ENCODE measurements at places on chromosomes 11 and 22.

DNA sequence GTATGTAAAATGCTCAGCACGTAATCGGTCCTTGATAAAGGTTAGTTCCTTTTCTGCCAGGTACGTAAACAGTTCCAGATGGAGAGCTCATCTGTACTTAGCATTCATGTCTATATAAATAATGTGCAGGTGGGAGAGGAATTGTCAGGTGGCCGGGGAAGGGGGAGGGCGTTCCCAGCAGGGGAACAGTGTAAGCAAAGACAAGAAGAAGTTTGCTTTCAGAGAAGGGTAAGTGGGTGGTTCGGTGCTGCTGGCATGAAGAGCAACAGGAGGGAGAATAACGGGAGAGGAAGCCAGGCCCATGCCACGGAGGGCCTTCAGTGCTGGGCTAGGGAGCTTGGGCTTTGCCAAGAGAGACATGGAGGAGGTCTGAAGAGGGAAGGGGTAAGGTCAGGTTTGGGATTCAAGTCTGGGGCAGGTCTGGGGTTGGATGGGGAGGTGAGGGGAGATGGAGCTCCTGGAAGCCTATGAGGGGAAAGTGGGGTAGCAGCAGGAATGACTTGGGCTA is 11.4 kb upstream of the WNT11 start:
- no peak for DNase-seq

- no peak for DNase-seq
These were observed 26.8 kb downstream of the POU2AF1 start for GRCh38 chr11:111352231-111352746.

DNA sequence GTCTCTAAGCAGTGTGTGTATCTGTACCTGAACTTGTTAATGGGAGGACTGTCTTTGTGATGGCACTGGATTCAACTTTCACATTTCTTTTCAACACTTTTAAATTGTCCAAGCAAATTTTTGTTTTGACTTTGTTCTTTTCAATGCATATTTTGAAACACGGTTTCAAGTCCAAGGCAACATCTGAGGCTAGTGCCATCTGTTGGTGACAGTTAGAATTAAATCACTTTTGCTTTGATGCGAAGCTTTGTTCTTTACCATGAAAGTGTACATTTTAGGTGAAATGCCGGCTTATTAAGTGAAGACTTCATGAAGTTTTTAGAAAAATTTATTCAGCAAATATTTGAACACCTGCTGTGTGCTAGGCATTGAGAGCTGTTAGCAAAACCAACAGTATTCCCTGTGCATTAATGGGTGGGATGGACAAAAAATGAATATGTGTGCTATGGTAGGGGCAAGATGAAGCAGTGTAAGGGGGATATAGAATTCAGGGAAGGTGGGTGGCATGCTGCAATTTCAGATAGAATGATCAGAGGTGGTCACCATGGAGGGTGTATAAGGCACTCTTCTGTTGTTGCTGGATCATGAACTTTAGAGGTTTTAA is 70.2 kb downstream of the DDX10 start:
- DNase-seq = no peak

DNA sequence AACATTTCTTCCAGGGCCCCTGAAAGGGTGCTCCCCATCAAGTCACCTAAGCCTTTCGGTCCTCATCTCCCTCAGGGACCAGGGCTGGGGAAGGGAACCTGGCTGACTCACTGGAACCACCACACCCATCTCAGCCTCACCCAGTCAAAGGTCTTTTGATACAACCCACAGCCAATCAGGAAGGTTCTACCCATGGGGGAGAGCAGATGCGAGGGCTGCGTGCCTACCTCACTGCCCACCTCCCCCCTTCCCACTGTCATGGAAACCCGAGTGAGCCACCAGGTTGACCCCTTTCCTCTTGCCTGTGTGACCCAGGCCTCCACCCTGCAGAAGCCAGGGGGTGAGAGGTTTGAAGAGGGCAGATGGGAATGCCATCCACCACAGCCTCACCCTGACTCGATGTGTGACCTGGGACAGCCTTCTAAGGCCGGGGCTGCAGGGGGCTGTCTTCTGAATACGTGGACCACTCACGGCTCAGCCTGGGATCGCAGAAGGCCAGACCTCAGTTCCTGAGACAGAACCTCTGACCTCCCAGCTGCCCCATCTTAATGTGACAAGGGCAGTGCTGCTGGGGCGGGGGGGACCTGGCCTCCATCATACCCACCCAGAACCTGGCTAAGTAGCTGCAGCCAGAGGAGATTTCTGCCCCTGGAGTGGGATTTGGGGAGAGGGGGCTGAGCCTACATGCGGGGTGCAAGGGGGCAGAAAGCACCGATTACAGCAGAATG is 2.7 kb downstream of the MDK start:
- DNase-seq = no peak

DNA sequence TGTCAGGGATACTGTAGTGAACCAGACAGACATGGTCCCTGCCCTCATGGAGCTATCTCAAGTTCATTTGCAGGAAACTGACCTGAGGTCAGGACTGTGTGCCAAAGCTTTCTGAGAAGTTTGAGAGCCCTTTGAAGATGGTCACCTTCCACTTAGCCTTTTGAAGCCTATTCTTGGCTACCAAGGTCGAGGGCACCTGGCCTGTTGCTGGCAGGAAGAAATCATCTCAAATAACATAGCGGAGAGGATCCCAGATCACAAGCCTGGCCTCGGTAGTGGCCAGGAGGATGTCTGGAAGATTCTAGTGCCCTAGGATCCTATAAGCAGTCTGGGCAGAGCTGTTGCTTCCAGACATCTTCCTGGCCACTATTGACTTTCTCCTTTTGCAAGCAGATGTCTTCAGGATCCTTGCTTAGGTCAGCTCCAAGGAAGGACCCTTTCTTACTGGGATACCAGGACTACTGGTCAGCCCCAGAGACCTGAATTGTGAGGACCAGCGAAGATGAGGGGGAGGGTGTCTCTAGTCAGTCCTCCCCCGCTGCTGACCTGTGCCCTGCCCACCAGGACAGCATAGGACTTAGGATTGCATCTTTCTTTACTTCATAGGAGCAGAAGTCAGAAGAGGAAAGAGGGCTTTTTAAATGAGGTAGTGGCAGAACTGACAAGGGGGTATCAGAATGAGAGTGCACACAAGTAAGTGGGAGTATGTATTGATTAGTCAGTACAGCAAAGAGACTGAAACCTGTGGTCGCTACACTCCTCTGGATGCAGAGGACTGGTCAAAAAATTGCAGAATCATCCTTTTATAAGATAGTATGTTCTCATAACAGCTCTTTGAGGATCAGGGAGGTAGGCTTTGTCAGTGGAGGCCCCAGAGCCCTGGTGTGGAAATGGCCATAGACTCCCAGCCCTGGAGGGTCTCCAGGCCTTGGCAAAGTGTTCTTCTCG is 94.8 kb downstream of the TEAD1 start:
- DNase-seq = no peak

DNA sequence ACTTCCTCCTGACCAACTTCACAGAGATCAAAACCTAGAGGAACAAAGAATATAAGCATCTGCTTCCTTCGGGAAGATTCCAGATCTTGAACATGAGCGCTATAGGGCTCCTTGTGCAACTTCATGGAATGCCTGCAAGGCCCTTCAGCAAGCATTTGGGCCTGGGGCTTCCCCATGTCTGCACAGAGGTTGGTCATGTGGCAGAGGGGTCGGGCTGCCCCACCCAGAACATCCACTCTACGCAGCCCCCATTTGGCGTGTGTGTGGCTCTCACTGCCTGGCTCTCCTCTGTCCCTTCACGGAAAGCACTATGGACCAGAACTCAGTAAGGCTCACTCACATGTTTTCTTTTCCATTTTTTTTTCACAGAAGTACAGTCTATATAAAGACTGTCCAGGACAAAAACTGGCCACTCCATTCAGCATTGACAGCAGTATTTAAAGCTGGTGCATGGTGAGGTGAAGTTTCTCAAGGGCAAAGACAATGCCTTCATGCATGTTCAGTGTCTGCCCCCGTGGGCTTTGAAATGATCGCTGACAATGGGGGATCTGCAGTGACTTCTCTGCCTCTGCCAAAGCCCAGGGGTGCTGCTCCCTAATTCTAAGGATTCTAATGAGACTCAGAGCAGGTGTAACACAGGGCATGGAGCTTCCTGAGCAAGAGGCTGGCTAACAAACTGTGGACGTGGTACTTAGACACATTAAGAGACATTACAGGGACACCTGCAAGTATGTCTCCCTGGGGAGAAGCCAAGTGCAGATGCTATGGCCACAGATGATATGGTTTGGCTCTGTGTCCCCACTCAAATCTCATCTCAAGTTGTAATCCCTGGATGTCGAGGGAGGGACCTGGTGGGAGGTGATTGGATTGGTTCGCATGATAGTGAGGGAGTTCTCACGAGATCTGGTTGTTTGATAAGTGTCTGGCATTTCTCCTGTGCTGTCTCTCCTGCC is 66.5 kb upstream of the PITPNB start:
- DNase-seq = no peak

- DNase-seq = no peak
These were observed 7.2 kb upstream of the EHD1 start for GRCh38 chr11:64885367-64886286.

DNA sequence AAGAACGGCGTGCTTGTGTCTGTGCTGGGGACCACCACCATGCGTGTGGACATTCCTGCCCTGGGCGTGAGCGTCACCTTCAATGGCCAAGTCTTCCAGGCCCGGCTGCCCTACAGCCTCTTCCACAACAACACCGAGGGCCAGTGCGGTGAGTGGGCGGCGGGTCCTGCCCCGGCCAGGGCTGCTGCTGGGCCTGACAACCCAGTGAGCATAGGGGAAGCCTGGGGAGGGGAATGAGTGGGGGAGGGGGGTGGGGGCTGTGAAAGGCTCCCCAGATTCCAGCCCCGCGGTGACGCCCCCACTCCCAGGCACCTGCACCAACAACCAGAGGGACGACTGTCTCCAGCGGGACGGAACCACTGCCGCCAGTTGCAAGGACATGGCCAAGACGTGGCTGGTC is 31.9 kb downstream of the MUC5B start:
- no peak for DNase-seq

- no peak for DNase-seq
These were observed 6.3 kb downstream of the MS4A12 start for GRCh38 chr11:60498853-60499252.

DNA sequence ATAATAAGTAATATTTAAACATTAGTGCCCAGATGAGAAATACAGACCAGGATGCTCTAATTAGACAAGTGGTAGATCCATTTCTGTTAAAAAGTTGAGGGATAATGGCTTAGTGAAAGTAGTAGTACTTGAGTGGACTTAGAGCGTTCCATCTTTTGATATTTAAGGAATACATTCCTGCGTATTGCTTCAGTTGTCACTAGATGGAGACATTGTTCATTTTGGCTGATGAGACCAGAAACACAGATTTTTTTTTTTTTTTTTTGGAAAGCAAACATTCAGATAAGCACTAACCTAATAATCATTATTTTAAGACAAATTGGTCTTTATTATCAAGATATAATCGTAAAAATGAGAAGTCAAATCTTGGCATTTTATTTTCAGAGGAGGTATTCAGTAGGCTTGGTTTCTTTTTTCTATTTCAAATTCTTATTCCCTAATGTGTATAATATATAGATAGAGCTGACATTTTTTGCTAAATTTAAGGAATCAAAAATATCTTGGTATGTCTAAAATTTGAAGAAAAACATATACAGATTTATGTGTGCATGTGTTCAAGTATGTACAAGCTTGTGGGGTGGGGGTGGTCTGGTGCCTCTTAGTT is 92.9 kb downstream of the DYNC2H1 start:
- no peak for DNase-seq

DNA sequence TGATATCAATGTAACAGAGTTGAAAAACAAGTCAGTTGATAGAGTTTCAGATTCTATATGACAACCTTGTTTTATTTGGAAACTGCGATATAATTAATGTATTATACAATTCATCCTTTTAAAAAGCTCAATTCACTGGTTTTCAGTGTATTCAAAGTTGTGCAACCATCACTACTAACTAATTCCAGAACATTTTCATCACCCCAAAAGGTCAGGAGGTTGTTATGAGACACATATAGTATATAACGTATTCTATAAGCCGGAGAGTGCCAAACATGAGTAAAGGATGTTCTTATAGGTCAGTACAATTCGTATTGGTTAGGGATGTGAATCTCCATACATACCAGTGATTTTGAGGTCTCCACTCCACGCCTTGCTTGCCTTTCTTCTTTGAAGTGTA is 40.1 kb upstream of the UCP3 start:
- DNase-seq = no peak

DNA sequence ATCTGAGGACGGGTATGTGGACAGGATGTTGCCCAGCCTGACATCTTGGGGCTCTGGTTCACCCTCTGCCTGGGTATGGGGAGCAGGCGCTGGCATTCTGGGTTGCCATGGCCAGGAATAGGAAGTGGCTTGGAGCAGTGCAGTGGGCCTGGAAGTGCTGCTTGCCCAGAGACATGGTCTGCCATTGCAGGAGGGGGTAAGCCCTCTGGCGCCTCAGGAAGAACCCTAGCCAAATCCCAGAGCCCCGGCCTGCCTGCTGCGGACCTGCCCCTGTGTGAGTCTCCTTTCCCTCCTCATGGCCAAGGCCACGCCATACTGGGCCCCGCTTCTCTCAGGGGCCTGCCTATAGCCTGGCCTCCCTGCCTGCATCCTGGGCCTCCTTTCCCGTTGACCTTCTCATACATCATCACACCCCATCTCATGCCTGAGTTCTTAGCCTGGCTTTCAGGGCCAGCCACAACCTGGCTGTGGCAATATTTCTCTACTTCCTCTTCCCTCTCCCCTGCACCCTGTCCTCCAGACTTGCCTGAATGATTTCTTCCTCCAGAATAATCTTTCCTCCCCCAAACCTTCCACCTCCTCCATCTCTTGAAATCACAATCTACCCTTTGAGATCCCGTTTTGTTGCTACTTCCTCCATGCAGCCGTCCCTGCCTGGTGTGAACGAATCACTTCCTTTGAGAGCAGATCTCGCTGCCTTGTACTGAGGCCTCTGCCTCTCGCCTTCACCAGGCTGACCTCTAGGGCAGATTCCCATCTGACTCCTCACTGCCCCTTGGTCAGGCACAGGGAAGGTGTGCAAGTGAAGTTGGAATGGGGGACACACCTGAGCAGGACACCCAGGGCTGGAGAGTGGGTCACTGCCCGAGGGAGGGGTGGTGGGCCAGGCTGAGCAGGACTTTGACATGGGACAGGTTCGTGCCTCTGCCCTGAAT is 5.2 kb downstream of the CAPN5 start:
- no peak for DNase-seq

DNA sequence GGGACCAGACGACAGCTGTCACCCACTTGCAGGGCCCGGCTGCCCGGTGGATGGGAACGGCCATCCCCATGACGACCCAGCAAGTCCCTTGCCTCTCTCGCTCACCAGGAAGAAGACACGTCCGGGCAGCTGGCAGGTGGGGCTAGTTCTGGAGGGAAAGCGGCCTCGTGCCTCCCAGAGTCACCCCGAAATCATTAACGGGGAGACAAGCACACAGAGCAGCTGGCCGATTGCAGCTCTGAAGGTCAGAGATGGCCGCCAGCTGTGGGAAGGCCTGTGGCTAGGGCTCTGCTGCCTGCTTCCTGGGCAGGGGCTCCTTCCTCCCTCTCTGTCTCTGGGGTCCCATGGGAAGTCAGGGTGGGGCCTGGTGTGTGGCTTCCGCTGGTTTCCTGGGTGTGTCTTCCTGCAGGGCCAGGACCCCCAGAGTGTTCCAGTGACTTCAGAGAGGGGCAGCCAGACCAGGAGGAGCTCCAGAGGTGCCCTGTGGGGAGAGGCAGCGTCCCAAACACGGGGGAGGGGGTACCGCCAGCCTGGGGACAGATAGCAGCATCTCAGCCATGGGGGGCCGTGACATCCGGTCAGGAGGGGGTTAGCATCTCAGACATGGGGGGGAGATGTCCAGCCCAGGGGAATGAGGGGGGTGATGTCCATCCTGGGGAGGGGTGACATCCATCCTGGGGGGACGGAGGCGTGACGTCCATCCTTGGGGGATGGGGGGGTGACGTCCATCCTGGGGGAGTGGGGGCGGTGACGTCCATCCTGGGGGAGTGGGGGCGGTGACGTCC is 114.9 kb downstream of the KCNQ1 start:
- DNase-seq = no peak

Measured in NCI-H1930 (cell line).